ENCODE measurements at places on chromosomes 1 and 21.

- DNase-seq: no peak
Measured at GRCh38 chr1:155261493-155261851, 688 bp downstream of the SCAMP3 start.

DNA sequence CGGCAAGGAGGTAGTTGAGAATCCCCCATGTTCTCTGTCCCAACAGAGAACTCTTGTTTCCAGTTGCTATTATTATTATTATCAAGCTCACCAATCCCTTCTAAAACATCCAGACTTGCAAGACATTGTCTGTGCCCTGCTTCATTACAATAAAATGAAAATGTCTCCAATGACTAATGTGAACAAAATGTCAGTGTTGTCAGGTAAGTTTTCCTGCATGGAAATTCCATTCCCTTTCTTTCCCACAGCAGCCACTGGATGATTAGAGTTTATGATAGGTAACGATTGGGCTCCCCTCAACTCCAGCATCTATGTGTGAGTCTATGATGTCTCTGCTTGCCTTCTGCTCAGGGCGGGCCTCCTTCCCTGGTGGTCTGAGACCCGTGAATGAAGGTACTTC is 8.9 kb upstream of the DYRK1A start:
- no peak for DNase-seq

- no peak for DNase-seq
Measured at GRCh38 chr1:19618428-19618827, 25.7 kb upstream of the NBL1 start.

- DNase-seq: no peak
Measured at GRCh38 chr1:100265562-100265930, 470 bp upstream of the RTCA start.

DNA sequence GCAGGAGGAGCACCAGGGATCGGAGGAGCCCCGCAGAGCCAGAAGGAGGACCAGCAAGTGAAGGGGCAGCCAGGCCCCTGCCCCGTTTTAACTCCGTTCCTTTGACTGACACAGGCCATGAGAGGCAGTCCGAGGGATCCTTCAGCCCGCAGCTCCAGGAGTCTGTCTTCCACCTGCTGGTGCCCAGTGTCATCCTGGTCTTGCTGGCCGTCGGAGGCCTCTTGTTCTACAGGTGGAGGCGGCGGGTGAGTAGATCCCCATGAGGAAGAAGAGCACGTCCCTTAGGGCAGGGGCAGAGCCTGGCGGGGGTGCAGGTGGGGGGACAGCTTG is 13.3 kb downstream of the CSF1 start:
- no peak for DNase-seq

GRCh38 chr1:240912821-240913220 is 300.9 kb upstream of the GREM2 start:
- DNase-seq: no peak

- no peak for DNase-seq
Measured at GRCh38 chr1:157170677-157171515, 32.7 kb upstream of the ETV3 start.

- DNase-seq: no peak
Measured at GRCh38 chr1:150966011-150966410, 8.6 kb downstream of the CERS2 start.

DNA sequence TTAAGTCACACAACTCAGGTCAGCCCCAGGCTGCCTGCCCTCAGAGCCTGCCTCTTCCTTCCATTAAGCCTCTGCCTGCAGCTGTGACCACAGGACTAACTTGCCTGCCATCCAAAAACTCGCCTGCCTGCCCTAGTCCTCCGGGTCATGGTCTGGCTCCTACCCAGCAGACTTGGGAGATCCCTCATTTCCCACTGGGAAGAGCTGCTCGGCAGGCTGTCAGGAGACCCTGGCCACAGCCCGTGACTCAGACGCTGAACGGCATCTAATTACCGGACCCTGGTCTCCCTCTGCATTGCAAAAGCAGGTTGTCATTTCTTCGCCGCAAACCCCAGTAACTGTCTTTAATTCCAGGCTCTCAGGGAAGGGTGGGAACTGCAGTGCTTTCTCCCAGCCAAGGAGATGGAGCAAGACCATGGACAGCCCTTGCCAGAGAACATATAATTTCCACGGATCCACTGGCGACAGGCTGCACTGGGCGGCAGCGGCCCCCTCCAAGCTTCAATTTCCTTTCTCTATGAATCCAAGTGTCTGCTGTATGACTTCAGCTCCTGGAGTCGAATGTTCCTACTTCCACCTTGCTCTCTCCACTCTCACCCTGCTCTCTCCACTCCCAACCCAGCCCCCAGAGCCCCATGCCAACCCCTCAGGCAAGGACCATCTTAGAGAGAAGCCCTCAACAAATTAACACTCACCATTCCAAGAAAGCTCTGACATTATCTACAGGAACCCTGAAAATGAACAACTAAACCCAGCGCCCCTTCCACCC is 20.4 kb downstream of the OLFML2B start:
- peak; percentile 75 for DNase-seq

- no peak for DNase-seq
Measured at GRCh38 chr1:220504329-220504728, 23.6 kb upstream of the MARK1 start.

DNA sequence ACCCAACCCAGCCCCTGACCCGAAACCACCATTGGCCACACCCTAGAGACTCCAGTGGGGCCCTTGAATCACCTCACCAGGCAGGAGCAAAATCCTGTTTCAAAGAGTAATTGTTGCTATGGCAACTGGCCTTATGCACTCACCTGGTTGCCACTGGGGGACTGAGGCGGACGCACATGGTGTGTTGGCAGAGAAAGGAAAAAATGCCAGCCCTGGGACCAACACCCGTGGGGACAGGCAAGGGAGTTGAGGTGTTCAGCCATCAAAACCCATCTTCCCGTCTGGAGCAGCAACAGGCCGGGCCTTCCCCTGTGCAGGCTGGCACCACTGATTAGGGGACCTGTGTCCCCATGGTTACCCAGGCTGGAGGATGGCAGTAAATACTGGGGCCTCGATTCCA is 395.8 kb upstream of the VAMP3 start:
- DNase-seq: no peak

DNA sequence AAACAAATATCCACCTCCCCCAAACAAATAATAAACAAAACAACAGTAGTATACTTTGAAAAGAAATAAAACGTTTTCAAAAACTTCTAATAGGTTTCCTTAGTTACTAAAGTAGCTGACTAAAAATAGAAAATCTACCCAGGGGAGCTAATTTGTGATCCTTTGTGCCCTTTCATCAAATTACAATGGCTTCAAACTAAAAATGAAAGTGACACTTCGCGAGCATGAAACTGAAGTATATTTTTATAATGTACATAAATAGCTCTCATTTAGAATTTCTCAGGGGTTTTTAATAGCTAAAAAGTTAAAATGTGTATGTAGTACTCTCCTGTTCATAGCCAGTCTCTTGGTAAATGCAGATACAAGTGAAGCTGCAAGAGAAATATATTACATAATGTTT is 78.4 kb downstream of the BRINP3 start:
- DNase-seq: no peak

- DNase-seq: peak; percentile 83
Measured at GRCh38 chr1:116855773-116856201, 53.9 kb upstream of the PTGFRN start.

DNA sequence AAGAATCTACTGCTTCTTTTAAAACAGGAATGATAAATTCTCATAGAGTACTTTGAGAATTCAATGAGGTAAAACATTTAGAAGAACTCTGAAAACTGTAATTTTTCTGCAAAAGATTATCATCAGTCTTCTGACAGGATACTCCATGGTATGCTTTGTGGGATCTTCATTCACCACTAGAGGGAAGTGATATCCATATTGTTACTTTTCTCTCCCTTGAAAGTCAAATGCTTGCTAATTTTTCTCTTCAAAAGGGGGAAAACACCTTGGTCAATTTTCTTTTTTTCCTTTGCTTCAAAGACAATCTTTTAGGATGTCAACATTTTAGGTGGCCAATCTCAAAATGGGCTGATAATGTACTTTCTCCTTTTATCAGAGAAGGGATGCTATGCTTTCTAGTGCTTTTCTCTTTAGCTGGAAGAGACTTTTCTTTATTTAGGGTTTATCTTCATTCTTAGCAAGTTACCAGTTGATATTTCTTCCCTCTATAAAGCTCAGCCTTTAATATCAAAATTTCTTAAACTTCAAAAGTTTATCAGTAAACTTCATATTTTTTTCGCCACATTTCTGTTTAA is 95.5 kb downstream of the NEGR1 start:
- peak; percentile 11 for DNase-seq

DNA sequence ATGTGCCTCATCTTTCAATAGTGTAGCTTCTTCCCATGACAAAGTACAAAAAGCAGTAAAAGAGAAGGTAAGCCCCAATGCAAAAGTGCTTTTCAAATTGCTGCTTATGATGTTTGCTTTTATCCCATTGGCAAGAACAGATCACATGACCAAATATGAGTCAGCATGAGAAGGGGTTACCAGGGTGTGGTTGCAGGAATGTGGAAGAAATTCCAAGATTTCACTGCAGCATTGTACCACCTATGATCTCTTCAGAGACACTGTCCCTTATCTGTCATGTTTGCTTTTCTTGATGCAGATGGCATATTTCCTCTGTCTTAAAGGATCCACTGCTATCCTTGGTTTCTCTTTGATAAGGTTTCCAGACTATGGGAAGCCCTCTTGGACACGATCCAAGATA is 1006.9 kb upstream of the PRMT6 start:
- no peak for DNase-seq

DNA sequence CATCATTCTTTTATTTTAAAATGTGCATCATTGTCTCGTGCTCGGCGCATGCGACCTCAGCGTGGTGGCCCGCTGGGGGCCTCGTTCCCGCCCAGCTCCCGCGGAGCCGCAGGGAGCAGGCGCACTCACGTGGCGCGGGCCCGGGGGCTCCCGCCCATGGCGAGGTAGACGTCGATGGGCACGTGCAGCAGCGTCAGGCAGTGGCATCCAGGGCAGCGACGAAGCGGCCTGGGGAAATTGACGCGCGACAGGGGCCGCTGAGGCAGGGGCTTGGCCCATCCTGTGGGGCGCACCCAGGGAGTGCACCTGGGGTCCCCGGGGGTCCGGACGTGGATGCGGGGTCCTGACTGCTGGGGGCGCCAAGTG is 994 bp downstream of the FAM229A start:
- DNase-seq: no peak

DNA sequence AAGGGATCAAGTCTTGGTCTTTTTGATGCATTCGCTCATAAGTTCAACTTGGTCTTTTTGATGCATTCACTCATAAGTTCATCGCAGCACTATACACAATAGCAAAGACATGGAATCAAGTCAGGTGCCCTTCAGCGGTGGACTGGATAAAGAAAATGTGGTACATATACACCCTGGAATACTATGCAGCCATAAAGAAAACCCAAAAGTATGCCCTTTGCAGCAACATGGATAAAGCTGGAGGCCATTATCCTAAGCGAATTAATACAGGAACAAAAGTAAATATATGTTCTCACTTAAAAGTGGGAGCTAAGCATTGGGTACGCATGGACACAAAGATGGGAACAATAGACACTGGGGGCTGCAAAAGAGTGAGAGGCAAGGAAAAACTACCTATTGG is 29.8 kb upstream of the FOXE3 start:
- no peak for DNase-seq

- peak; percentile 25 for DNase-seq
Measured at GRCh38 chr1:9942399-9942938, 722 bp downstream of the LZIC start.

DNA sequence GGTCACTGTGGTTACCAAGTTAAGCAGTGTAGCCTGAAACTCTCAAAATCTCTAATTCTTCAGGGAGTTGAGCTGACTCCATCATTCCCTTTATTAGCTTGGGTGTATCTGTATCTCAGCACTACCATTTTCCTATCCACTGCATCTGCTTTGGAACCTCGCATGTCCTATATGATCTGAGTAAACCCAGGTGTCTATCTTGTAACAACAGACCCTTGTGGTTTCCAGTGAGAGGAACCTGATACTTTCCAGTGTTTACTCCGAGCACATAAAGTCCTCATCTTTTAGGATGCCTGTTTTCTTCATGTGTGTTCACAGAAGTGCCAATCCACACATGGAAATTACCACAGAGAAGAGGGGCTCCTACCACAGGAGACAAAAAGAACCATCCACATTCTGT is 650.4 kb downstream of the LMO4 start:
- no peak for DNase-seq

DNA sequence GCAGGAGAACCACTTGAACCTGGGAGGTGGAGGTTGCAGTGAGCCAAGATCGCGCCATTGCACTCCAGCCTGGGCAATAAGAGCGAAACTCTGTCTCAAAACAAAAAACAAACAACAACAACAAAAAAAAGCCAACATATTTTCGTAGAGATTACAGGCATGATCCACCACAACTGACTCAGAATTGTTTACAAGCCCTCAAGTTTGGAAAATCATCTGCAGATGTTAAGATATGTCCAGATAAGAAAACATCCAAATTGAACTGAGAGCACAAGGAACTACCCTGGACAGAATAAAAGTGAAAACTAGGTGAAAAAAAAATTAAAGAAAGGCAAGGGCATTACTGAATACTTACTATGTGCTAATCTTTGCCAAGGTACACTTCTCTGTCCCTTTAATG is 89.8 kb upstream of the WLS start:
- no peak for DNase-seq

GRCh38 chr1:54483875-54484437 is 64.1 kb upstream of the ACOT11 start:
- DNase-seq: no peak

GRCh38 chr1:13864760-13865159 is 164.8 kb downstream of the PRDM2 start:
- DNase-seq: no peak

DNA sequence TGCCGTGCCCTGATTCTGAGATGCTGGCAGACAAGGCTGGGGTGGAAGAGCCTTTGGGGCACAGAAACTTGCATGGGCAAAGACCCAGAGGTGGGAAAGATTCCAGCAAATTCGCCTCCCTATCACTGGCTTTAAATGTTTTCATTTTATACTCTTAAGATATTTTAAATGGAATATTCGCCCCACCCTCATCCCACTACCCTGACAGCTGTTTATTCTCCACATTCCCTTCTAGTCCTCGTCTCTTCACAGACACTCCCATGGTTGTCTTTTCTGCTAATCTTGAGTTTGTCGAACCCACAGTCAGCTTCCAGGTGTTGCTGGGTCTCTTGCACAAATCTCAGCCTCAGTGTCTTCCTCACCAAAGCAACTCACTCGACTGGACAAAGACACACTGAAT is 245.0 kb downstream of the KAZN start:
- no peak for DNase-seq

- DNase-seq: no peak
Measured at GRCh38 chr1:181662606-181663005, 179.3 kb downstream of the CACNA1E start.

DNA sequence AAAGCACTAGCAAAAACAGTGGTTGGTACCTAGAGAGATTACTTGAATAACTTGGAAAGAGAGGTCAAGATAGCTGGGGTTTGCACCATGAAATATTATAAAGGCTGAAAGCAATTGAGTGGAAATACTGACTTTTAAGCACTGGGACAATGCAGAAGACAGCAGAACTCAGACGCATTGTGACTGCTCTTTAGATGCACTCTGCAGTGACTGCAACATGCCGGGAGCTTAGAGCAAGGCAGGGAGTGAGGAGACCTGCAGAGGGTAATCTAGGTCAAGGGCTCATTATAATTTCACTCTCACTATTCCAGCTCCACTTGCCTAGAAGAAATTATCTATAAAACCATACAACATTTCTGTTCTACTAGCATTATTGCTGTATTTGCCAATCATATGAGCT is 36.6 kb downstream of the OLFM3 start:
- DNase-seq: no peak

Measured in fibroblast of skin of left biceps (primary cell).